Heart left ventricle (tissue), 16 donors: ENCODE measurements at places on chromosomes 1 and 21. TPM values are rescaled to one million over a fixed set of nuclear protein-coding genes. Genes with fewer than 3 reads are reported as not detected.

GRCh38 chr1:6487804-6488484 is 3.5 kb downstream of the PLEKHG5 start:
- peaks cover 12% of the 10 kb centered on the region for H3K27me3 ChIP-seq

- peaks cover 8% of the 10 kb centered on the region for H3K4me1 ChIP-seq
- H3K27ac ChIP-seq: no peak overlapping the region
- no peaks in the 10 kb centered on the region for H3K36me3 ChIP-seq
- peaks cover 35% of the 10 kb centered on the region for H3K27me3 ChIP-seq
- DNase-seq: no peak
- H3K4me3 ChIP-seq: peak overlapping the region; percentile 50
Measured at GRCh38 chr21:38660333-38661196, 145.2 kb upstream of the ETS2 start.

- peaks cover 76% of the 10 kb centered on the region for H3K4me1 ChIP-seq
- no peak for DNase-seq
- H3K36me3 ChIP-seq: no peaks in the 10 kb centered on the region
- H3K27ac ChIP-seq: no peak overlapping the region
- H3K4me3 ChIP-seq: no peak overlapping the region
- H3K27me3 ChIP-seq: peaks cover 11% of the 10 kb centered on the region
Measured at GRCh38 chr1:160708801-160709200, 2.8 kb downstream of the CD48 start.

- DNase-seq: no peak
- no peak overlapping the region for H3K27ac ChIP-seq
- no peaks in the 10 kb centered on the region for H3K4me1 ChIP-seq
Measured at GRCh38 chr1:117662667-117663066, 56.8 kb downstream of the TENT5C start.

DNA sequence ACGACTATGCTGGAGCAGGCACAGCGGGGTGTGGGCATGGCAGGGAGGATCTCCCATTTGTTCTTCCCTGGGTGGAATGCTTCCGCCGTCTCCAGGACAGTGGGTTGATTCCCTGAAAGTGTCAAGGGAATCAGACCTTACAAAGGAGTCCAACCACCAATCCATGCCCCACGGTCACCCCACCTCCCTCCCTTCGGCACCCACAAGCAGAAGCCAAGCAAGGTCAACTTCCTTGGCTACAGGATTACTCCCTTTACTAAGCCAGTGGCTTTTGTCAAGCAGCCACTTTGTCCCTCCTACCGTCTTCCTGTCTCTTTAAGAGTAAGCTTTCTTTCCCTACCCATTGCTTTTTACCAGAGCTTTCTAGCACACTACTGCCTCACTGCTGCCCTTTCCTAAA is 15.9 kb upstream of the NUAK2 start:
- no peak for DNase-seq
- peaks cover 6% of the 10 kb centered on the region for H3K27me3 ChIP-seq
- H3K4me3 ChIP-seq: no peak overlapping the region
- H3K36me3 ChIP-seq: no peaks in the 10 kb centered on the region
- no peak overlapping the region for H3K27ac ChIP-seq

- H3K27me3 ChIP-seq: no peaks in the 10 kb centered on the region
- H3K4me1 ChIP-seq: peaks cover 15% of the 10 kb centered on the region
- H3K36me3 ChIP-seq: no peaks in the 10 kb centered on the region
- no peak for DNase-seq
Measured at GRCh38 chr1:165773324-165773965, 4.8 kb upstream of the TMCO1 start.

DNA sequence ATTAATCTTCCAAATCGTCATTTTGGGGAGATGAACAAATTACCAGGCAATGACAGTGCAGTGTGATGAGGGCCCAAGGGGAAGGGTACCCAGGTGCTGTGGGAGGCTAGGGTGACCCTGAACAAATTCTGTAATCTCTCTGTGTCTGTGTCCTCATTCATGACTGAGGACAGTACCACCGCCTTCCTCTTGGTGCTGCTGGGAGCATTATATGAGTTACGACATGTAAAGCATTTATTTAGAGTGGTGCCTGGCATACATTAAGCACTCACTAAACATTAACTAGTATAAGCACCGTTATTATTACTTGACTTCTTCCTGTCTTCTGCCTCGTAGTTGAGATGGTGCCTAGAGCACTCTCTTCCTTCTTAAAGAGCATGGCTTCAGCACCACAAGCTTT is 468.2 kb upstream of the VAMP3 start:
- no peak overlapping the region for H3K4me3 ChIP-seq
- H3K27ac ChIP-seq: no peak overlapping the region
- peaks cover 13% of the 10 kb centered on the region for H3K4me1 ChIP-seq
- DNase-seq: no peak
- no peaks in the 10 kb centered on the region for H3K27me3 ChIP-seq

GRCh38 chr1:46822248-46822826 is 23.5 kb downstream of the CYP4B1 start:
- no peak overlapping the region for H3K27ac ChIP-seq
- DNase-seq: no peak
- H3K27me3 ChIP-seq: no peaks in the 10 kb centered on the region
- H3K4me1 ChIP-seq: no peaks in the 10 kb centered on the region

The ADCY10 gene
- 0.83 TPM for total RNA-seq

The COL9A2 gene
- 1.4 TPM for total RNA-seq

The SHISAL2A gene
- total RNA-seq: not detected
